ENCODE measurements at places on chromosomes 16 and 17.
A peak's percentile ranks its signal among the peaks of the same experiment; 100 is the strongest.

DNA sequence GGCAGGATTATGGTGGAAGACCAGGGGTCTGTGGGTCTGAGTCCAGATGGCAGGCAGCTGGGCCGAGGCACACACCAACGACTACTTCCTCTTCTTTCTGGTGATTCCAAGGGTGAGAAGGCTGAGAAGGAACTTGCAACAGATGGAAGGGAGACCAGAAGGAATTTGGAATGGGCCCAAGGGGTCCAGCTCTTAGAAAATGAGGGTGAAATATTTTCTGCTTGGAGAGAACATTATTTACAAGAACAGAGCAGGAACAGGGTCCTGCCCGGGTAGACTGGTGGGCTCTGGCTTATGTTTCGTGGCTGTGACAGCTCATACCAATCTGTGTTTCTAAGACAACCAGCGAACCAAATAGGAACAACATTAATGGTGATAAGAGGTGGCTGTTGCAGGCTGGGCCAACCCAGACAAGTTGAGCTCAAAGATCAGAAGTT is 36.6 kb downstream of the CCDC42 start:
- DNase-seq = no peak

- DNase-seq = no peak
Observed at GRCh38 chr16:361872-362701, 8.3 kb downstream of the MRPL28 start.

DNA sequence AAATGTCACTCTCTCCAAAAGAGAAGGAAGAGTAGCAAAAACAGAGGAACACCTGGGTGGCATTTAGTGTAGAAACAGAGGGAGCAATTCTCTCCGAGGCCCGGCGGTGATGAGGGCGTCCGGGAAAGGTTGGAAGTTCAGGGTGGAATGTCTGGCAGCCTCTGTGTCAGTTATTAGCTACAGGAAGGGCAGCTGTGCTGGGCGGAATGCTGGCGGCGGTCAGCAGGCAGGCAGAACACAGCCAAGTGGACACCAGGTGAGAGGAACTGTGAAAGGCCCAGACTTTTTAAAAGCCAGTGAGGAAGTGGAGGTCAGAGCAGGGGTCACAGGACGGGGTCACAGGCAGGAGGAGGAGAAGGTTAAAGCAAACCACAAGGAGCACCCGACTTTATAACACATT is 238.1 kb downstream of the NTN1 start:
- no peak for DNase-seq

DNA sequence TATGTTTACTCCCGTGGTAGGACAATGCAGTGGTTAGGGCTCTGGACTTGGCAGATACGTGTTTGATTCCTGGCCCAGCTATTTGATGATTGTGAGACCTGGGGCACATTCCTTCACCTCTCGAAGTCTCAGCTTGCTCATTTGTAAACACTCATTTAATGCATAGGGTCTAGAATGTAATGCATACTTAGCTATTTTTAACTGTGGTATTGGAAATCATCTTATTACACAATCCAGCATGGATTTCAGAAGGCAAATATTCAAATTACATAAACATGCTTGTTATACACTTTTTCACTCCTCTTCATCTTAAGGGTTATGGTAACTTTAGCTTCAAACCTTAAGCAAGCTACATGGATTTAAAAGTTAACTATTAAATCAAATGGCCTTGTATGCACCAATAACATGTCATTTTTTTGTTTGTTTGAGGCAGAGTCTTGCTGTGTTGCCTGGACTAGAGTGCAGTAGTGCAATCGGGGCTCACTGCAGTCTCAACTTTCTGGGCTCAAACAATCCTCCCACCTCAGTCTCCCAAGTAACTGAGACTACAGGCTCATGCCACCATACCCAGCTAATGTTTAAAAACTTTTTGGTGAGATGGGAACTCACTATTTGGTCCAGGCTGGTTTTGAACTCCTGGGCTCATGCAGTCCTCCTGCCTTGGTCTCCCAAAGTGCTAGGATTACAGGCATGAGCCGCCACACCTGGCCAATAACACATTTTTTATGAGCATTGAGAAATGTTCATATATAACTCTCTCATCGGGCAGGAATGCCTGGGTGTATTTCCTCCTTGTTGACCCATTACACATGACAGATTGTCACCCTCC is 52.5 kb downstream of the VAT1L start:
- DNase-seq = no peak

GRCh38 chr16:8850279-8850885 is 18.4 kb downstream of the CARHSP1 start:
- no peak for DNase-seq

GRCh38 chr17:34776456-34777443 is 184.5 kb downstream of the CCT6B start:
- no peak for DNase-seq

- no peak for DNase-seq
Observed at GRCh38 chr16:35180970-35181369, 1721.6 kb downstream of the TP53TG3F start.

- DNase-seq = no peak
Observed at GRCh38 chr17:55462234-55462633, 40.6 kb upstream of the MMD start.

DNA sequence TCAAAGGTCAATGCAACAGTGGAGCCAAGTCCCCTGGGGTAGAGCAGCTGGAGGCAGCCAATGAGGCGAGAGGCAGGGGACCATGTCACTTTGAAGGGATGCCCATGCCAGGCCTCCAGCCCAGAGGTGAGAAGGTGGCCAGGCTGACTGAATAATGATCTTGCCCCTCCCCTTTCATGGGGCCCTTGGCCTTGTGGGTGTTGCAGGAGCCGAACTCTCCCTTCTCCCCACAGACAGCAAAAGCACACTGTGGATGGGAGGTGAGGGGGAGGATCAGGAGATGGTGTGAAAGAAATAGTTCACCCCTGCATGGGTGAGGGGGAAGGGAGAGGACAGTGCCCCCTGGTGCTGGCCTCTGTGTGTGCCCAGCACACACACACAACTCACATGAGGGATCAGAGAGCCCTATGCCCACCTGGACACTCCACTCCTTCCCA is 15.8 kb upstream of the TBX21 start:
- DNase-seq = no peak

DNA sequence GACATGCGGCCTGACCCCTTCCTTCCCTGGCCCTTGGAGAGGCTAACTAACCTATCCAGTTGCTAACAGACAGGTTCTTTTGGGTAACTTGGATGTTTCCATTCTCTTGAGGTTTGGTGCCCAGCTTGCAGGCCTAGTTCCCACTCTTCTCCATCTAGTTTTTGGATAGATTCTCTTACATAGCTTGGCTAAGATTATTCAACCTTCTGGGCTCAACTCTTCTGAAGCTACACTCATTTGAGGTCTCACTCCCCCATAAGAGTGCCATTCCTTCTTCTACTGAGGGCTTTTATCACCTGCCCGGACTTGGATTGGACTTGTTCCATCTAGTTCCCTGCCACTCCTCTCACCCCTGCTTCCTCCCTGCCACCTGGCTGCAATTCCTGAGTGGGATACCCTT is 44.1 kb upstream of the MARCHF10 start:
- no peak for DNase-seq

DNA sequence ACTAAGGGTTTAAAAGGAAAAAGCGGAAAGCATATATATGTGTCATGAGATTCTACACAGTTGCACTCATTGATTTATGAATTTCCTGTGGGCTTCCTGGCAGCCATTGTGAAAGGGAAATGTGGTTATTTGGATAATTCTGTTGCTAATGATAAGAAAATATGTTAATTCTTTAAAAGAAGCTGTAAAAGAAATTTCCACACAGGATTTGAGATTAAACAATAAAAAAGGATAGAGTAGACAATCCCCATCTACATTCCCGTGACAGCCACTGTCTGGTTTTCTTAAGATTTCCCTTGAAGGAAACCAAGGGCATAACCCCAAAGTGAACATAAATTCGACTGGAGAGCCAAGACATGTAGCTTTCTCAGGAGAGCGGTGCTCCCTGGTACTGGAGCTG is 397.5 kb downstream of the CPPED1 start:
- no peak for DNase-seq

- DNase-seq = no peak
Observed at GRCh38 chr17:48592057-48592514, 1.5 kb downstream of the HOXB5 start.

DNA sequence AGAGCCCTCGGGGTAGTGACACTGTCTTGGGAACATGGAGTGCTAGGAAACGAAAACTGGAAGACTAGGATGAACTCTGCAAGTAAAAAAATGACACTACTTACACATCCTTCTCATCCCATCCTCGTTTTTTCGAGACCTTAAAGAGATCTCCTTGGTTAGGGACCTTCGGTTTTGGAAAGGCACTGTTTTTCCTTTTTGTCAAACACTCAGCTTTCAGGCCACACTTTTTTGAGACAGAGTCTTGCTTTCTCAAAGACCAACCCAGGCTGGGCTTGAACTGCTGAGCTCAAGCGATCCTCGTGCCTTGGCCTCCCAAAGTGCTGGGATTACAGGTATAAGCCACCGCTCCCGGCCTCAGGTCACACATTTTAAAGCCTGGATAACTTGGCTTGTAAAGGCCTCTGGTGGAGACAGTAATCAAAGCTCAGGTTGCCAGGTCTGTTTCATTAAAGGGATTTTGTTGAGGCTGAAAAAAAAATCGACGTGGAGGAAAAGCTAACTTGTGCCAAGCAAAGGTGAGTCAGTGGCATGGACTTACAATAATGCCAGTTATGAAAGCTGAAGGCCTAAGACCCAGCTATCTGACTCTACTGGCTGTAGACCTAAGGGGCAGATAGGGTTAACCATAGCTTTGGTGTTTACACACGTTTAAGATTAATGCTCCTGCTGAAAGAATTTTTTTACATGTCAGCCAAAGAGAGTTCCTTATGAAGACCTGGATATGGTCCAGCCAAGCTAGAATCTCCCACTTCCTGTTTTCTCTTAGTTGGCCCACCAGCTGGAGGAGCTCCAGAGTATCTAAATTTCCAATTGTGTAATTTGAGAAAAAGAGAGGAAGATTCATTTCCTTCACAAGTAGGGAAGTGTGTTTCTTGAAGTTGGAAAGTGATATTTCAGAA is 823 bp downstream of the NBR1 start:
- peak; percentile 43 for DNase-seq

- no peak for DNase-seq
Observed at GRCh38 chr17:28982131-28982793, 23.6 kb downstream of the SEZ6 start.

- DNase-seq = no peak
Observed at GRCh38 chr16:68354816-68355215, 44.0 kb downstream of the PRMT7 start.

DNA sequence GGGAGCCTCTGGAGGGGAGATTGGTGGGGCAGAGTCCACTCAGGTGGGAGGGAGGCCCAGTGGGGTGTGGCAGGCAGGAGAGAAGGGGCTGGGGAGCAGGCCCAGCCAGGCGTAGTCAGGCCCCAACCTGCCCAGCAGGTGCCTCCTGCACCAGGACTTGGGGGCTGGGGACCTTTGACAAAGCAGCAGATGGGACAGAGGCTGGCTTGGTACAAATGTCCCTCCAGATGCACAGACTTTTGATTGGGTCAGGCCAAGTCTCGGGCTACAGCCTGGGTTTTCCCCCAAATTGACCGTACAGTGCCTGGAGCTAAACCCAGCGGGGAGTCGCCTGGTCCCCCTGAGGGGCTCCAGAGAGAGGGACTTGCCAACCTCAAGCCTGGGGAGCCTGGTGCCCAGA is 411 bp downstream of the GGT6 start:
- no peak for DNase-seq

- no peak for DNase-seq
Observed at GRCh38 chr17:8074554-8074953, 13.0 kb downstream of the ALOX12B start.

DNA sequence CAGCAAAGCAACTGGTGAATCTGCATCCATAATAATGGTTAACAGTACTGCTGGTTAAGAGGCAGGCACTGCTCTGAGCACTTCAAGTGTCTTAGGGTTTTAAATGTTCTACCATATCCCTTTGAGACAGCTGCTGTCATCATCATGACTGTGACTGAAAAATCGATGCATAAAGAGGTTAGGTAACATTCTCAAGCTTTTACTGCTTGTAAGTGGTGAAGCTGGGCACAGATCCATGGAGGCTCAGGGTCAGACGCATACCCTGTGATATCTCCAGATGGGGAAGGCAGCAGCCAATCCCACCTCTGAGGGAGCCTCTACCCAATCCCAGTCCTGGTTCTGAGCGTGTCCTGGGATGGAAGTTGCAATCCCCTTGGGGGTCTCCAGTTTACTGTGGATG is 57.6 kb upstream of the SOX9 start:
- no peak for DNase-seq

DNA sequence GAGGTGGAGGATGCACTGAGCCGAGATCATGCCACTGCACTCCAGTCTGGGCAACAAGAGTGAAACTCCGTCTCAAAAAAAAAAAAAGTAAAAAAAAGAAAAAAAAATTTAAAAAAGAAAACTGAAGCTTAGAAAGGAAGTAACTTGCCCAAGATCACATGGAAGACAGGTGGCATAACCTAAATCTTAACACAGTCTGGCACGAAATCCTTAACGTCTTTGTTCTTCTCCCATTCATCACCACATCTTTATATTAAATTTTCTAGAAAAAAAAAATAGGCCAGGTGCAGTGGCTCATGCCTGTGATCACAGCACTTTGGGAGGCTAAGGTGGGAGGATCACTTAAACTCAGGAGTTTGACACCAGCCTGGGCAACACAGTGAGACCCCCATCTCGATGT is 9.3 kb downstream of the WDR59 start:
- no peak for DNase-seq

DNA sequence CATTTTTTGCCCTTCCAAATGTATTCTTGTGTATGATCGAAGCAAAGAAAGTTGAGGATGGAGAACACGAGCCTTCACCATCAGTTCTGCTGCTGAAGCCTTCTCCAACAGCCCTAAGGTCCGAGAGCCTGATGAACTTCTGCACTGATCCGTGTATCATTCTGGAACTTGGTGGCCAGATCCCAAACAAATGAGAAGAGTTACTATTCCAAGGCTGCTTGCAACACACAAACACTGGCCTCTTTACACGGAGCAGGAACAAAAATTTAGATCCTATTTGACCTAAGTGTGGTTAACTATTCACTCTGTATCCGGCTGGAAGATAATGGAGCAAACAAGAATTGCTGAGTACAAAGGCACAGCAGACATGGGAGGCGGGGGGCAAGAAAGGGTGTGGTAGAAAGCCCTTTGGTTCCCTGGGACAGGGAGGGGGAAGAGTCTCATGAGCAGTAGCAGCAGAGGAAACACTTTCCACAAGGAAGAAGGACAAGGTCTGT is 282.9 kb downstream of the SOX9 start:
- DNase-seq = no peak

- no peak for DNase-seq
Observed at GRCh38 chr17:78355045-78355641, 4.7 kb downstream of the SOCS3 start.

- DNase-seq = no peak
Observed at GRCh38 chr16:2535625-2536013, 2.2 kb upstream of the PDPK1 start.

GRCh38 chr16:85621698-85622428 is 8.7 kb downstream of the GSE1 start:
- no peak for DNase-seq

GRCh38 chr16:1787322-1788094 is 4.7 kb downstream of the NUBP2 start:
- no peak for DNase-seq

DNA sequence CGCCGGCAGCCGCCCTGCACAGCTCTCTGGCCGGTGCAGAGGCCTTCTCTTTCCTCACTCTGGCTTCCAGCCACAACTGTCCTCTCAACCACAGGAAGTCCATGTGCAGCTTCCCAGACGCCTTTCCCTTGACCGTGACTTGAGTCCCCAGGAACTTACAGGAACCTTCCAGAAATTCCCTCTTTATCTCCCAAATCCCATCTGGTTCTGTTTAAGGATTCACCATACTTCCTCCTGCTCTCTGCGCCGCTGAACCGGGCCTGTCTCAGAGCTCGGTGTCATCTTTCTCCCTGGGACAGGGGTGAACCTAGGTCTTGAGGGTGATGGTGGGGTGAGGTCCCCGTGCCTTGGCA is 65.2 kb upstream of the ZNF469 start:
- DNase-seq = no peak

Measured in brain pericyte (primary cell).